SHP77 (cell line): ENCODE measurements at places on chromosomes 3 and 15.

GRCh38 chr3:157094301-157094700 lies 65.6 kb downstream of the CCNL1 start:
- DNase-seq: no peak

DNA sequence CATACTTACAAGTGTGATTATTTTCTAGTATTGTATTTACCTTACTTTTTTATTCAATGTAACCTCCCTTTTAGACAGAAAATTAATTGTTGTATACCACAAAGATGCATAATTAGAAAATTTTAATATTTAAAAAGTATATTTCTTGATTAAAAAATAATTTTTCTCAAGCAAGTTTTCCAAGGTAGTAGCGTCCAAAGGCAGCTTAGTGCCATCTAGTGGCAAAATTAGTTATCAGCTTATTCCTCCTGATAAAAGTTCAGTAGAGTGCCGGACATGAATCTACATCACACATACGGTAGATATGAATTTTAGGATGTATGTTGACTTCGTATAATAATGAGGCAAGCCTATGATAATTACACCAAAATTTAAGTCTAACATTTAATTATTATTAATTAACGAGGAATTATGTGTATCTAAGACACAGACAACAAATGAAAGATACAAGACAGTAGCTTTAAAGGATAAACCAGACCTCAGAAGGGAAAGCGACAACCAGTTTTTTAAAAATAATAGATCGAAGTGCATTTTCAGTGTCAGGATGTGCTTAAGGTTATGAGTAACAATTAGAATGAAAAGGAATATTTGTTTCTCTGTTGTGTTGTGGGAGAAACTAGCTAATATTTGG lies 405.9 kb downstream of the ROBO1 start:
- peak; percentile 51 for DNase-seq

DNA sequence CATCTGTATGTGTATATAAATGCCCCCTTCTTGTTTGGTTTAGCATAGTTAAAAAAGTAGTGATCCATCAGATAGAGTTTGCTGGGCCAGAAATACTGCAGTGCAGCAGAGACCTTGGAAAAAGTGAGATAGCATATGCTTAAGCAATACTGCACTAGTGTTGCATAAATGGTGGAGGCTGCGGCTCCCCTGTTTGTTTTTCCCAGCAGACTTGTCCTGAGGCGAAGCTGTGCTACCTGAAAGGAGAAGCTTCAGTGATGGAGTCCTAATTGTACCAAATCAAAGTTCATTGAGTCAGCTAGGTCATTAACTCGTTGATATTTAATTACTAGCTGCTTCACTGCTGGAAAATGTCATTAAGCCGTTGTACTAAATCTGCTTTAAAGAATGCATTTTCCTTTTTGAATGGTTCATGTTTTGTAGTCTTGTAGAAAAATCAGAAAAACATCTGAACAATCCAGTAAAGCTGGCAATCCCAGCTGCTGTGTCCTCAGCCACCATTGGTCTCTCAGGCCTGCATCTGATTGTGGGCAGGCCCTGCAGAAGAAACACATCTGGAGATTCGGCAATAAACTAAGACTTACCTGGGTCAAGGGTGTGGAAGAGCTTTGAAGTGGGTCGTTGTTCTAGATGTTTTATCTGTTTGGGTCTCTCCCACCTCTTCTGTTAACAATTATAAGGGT lies 169.6 kb downstream of the B3GALNT1 start:
- DNase-seq: no peak

DNA sequence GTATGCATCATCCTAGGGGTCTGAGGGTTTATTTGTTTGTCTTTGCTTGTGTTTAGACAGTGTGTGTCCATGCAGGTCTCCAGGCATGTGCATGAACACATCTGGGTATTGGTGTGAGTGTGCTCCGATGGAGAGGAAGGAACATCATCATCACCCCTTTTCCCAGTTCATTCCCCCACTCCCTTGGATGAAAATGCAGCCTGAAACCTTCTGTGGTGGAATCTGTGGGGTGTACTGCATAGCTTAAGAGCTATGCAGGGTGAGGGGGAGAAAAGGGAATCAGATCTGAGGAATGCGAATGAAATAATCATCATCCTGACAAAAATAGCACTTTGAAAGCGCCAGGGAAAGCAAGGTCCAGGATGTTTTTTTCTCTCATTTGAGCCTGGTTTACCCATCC lies 520.1 kb downstream of the NTRK3 start:
- DNase-seq: no peak

DNA sequence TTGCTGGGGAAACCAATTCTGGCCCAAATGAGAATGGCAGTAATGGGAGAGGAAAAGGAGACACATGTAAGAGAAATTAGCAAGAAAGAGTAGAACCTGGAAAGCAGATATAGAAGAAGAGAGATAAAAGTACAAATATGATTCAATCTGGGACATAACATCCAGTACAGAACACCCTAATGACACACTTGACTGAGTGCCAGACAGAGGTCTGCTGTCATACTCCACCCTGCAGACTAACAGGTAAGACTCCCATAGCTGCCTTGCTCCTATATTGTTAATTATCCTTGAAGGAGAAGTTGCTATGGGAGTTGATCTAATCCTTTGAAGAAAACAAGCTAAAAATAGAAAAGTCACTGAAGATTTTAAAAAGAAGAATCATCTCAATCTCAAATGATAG lies 21.1 kb downstream of the CCPG1 start:
- no peak for DNase-seq

GRCh38 chr3:7713724-7714123 lies 787.9 kb upstream of the LMCD1 start:
- no peak for DNase-seq

DNA sequence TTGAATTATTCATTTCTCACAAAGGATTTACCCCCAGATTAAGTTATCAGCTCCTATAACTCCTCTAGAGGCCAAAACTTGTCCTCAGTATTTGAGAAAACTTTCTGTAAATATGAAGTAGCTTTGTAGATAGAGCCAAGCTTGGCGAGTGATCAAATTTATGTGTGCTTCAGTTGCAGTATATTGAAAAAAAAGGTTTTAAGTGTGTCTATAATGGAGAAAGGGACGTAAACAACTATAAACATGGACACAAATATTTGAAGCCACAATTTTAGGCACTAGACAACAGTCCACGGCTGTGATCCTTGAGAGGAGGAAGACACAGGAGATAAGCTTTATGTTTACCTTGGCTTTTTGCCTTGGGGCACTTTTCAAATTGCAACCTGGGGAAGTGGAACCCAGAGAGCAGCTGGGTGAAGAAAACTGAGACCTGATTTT lies 118.7 kb downstream of the THRB start:
- no peak for DNase-seq

DNA sequence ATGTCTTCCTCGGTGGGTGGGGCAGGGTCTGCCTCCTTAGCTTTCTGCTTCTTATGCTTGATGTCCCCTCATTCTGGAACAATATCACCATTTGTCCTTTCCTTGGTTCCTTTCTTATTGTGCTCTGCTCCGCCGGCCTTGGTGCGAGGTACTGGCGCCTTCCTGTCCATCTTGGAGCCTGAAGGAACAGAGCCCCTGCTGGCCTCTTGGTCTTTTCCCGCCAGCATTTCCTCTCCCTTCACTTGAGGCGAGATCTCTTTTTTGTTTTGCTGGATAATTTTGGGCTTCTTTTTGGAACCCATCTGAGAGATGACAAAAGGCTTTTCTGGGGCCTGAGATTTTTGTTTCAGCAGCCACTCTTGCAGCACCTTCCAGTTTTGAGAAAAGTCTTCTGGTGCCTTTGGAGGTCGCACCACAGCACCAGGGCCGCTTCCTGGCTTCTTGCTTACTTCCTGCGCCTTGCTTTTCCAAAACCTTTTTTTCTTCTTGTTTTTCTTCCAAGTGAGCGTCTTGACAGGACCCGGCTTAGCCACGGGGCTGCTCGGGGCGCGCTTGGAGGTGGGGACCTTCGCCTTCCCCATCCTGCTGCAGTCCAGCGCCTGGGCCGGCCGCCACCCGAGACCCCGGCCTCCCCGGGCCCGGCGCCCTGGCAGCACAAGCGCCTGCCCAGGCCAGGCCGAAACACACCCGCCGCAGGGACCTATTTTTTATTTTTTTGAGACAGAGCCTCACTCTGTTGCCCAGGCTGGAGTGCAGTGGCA lies 127.1 kb downstream of the KLF13 start:
- DNase-seq: no peak

GRCh38 chr3:186084264-186084663 lies 24.6 kb downstream of the ETV5 start:
- no peak for DNase-seq

DNA sequence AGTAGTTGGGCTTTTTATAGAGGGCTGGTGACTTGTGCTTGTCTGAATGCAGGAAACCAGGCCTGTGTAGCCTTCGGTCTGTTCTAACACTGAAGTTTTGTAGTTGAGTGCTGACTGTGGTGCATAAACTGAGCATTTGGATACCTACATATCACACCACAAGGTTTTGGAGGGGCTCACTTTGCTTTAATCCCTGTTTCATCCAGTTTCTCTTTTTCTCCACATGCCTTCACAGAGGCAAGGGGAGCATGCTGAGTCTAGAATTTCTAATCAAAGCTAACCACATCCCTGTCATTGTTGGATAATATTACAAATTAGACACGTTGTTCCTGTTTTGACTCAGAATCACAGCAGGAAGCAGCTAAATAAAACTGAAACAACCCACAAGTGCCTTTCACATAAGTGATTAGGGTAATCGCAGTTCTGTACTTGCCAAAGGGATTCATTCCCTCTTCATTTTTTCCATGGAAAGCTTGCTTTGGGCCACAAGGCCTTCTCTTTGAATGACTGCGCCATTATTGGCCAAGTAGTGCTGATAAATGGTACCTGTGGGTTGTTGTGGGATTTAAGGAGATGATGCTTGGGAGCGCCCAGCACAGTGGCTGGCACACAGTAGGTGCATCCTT lies 48.9 kb downstream of the TGFBR2 start:
- no peak for DNase-seq

DNA sequence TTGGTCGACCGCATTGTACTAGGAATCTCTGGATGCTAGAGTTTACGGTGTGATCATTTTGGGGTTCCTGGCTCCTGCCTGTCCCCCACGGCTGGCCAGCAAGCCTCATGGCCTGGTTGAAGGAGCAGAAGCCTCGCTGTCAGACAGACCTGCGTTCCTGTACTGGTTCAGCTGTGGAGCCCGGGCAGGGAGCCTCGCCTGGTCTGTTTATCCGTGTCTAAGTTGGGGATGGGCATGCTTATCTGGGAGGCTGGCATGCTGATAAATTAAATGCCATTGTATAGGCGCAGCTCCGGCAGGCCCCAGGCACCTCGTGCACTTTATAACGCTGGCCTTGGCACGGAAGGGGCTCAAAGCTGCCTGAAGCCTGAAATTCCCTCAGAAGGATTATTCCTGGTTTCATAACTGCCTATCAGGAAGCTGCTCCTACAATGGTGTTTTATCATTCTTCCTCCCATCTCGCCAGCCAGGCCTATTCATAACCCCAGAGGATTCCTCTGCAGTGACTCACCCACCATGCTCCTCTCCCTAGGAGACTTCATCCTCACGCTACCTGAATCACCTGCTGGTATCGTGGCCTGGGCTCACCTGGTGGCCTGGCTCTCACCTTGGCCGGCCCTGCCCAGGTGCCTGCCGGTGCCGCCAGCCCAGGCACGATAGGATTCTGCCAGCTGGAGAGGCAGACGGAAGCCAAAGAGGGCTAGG lies 110.9 kb downstream of the ASB7 start:
- DNase-seq: no peak

GRCh38 chr3:1010228-1010627 lies 82.6 kb upstream of the CNTN6 start:
- DNase-seq: no peak

- DNase-seq: no peak
These were observed 172.5 kb upstream of the TLE3 start for GRCh38 chr15:70269991-70270751.

GRCh38 chr15:57144448-57144847 lies 226.0 kb downstream of the TCF12 start:
- DNase-seq: no peak

DNA sequence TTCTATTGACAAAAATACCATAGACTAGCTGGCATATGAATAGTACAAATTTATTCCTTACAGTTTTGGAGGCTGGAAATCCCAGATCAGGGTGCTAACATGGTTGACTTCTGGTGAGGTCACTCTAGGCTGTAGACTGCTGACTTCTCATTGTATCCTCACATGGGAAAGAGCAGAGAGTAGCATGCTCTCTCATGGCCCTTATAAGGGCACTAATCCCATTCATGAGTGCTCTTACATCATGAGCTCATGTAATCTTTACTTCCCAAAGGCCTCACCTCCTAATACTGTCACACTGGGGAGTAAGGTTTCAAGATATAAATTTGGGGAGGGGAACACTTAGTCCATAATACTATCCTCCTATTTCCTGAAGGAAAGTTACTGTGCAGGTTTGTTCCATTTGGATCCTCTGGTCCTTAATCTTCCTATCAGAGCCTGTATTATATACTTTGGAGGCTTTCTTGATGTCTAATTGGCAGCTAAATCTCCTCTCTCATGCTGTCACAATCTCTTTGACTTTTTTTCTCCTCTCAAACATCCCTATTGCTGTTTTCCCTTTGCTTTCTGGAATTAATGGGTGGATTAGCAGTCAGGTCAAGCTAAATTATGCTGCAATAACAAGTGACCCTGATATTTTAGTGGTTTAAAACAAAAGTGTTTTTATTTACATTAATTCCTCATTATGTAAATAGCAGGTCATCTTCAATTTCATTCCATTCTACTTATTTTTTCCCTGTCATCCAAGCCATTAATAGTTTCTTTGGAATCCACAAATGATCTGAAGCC lies 23.1 kb upstream of the LEKR1 start:
- no peak for DNase-seq

DNA sequence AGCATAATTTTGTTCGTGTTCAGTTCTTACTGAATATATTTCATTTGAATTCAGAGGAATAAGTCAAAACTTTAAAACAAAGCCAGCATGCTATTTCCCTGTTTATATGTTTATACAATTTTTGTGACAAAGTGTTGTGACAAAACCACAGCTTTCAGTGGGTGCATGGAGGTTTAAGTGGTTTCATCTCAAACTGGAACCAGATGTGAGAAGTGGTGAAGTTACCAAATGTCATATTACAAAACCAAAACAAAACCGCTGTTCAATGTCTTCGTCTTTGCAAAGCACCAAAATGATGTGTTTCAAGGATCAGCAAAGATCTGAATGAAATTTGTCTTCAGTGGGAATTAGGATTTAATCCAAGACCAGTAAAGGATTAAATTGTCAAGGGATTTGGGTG lies 59.3 kb upstream of the OSTN start:
- DNase-seq: no peak

DNA sequence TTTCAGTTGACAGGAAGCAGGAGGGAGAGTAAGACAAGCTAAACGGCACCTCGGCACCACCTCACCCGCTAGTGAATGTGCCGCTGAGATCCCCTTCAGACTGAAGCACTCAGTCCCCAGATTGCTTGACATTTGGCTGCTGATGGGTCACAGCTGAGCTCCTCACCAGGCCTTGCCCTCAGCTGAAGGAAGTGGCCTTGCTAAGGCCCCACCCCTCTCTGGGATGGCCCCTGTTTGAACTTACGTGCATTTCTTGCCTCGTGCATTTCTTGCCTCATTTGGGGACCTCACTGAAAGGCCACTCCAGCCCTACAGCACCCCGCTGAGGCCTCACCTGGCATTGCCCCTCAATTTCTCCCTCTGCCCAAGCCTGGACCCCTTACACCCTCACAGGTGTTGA lies 39.8 kb downstream of the EOGT start:
- DNase-seq: no peak
